ENCODE measurements at places on chromosomes 4 and X. TPM values are rescaled to one million over a fixed set of nuclear protein-coding genes. Genes with fewer than 3 reads are reported as not detected.

FAM114A1 gene
- 0.83 TPM for total RNA-seq

NKAP gene
- 16.8 TPM for total RNA-seq

LEF1 gene
- total RNA-seq, result 830 TPM

GRCh38 chr4:177127658-177128057, 182.0 kb upstream of the NEIL3 start:
- no peak overlapping the region for H3K27ac ChIP-seq
- H3K27me3 ChIP-seq, result no peaks in the 10 kb centered on the region
- DNase-seq, result no peak
- H3K4me1 ChIP-seq, result no peaks in the 10 kb centered on the region
- H3K36me3 ChIP-seq, result no peaks in the 10 kb centered on the region

DNA sequence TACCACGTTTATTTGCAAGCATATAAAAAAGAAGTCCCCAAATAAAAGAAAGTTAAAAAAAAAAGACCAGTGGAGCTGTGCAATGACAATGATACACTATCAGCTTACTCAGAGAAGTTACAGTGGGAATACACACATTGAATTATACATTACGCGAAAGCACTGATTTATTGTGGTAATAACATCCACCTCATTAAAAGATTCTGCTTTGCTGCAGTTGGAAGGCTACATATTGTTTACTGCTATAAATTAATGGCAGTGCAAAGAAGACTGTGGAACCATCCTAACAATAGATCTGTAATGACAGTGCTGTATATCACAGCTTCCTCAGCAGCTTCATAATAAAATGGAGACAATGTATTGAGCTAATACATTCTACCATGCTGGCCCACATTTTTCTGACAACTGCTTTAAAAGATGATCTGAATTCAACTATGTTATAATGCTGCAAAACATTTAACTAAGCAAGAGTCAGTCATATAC, 142.5 kb upstream of the MAB21L2 start:
- no peak overlapping the region for H3K4me3 ChIP-seq
- peaks cover 8% of the 10 kb centered on the region for H3K36me3 ChIP-seq
- no peak for DNase-seq
- H3K27me3 ChIP-seq, result no peaks in the 10 kb centered on the region

DNA sequence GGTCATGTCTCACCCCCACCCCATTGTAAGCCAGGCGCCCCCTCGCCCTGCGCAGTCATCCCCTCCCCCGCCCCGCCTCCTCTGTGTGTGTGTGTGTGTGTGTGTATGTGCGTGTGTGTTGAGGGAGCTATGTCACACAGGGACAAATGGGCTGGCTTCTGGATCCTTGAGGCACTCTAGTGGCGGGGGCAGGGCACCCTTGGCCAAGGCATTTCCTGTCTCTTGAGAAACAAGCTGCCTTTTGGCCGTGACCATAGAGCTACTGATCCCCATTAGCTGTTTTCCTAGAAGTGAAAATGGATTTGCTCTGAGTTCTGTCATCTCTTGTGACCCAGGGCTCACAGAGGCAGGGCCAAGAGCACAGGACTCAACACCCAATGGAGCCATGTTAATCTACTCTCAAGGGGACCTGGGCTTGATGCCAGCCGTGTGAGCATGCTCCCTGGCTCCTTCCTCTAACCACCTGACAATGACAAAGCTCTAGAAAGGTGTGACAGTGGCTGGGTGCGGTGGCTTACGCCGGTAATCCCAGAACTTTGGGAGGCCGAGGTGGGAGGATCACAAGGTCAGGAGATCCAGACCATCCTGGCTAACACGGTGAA, 162.5 kb upstream of the BCOR start:
- H3K36me3 ChIP-seq, result no peaks in the 10 kb centered on the region
- no peak overlapping the region for H3K4me3 ChIP-seq
- no peak for DNase-seq
- H3K27ac ChIP-seq, result no peak overlapping the region
- H3K4me1 ChIP-seq, result no peaks in the 10 kb centered on the region

- no peak overlapping the region for H3K4me3 ChIP-seq
- no peaks in the 10 kb centered on the region for H3K4me1 ChIP-seq
- no peak overlapping the region for H3K27ac ChIP-seq
- H3K27me3 ChIP-seq, result no peaks in the 10 kb centered on the region
- H3K36me3 ChIP-seq, result peaks cover 50% of the 10 kb centered on the region
Observed at GRCh38 chr4:10063544-10064300, 42.4 kb upstream of the SLC2A9 start.

DNA sequence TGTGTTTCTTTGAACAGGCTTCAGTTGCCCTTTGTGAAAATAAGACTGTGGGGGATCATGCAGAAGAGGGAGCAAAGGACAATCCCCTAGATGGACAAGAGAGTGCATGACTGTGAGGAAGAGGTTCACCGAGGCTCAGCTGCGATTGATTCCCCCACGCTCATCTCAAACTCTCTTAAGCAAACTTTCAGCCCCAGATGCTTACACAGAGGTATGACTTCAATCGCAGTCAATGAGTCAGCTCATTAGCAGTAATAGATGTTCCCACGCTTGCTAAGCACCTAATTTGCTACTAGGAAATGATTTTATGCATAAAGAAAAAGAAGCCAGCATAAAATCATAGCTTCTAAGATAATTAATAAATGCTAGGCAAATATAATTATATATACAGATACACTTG, 2256.1 kb upstream of the AGA start:
- H3K27me3 ChIP-seq, result no peaks in the 10 kb centered on the region
- H3K4me1 ChIP-seq, result no peaks in the 10 kb centered on the region
- H3K4me3 ChIP-seq, result no peak overlapping the region

DNA sequence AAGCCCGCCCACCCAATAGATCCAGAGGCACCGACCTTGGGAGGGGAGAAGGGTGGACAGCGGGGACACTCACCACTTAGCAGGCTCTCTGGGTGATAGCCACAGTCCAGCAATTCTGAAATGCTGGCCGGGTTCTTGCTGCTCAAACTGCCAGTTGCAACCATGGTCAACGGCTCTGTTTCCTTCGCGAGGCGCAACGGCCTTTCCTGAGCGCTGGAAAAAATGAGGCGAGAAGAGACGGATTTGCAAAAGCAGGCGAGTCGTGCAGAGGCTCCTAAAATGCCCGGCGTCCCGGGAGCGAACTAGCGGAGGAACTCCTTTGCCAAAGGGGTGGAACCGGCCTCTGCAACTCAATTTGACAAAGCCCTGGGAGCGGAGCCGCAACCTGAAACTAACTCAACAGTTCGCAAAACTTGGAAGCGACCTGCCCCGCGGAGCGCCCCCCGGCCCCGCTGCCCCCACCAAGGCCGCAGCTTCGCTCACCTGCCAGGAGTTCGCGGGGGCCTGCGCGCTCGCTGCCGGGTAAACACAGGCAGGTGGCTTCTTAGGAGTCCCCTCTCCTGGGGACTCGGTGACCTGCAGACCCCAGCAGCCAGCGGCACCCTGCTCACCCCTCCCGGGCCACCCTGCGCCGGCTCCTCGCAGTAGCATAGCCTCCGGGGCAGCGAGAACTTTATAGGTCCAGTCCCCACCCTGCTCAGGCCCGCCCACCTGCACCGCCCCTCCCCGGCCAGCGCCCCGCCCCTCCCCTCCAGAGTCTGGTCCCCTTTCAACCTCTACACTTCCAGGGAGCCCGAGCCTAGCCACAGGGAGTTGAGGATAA, at the start of gene DDIT4L:
TSS of gene DDIT4L (minus strand) at position 649 of the 823 bp plus-strand sequence. CDS start at position 164, 485 bp downstream.
- peak within 1 kb of the TSS; percentile 48 for H3K4me3 ChIP-seq
- no peak within 1 kb of the TSS for H3K27ac ChIP-seq
- no peaks in the 10 kb centered on the region for H3K4me1 ChIP-seq
- peaks cover 10% of the 10 kb centered on the region for H3K27me3 ChIP-seq

- no peaks in the 10 kb centered on the region for H3K4me1 ChIP-seq
- H3K27ac ChIP-seq, result no peak overlapping the region
- H3K36me3 ChIP-seq, result no peaks in the 10 kb centered on the region
- DNase-seq, result no peak
- H3K4me3 ChIP-seq, result no peak overlapping the region
- H3K27me3 ChIP-seq, result no peaks in the 10 kb centered on the region
Observed at GRCh38 chr4:69957209-69957608, 8.3 kb downstream of the CSN2 start.

DNA sequence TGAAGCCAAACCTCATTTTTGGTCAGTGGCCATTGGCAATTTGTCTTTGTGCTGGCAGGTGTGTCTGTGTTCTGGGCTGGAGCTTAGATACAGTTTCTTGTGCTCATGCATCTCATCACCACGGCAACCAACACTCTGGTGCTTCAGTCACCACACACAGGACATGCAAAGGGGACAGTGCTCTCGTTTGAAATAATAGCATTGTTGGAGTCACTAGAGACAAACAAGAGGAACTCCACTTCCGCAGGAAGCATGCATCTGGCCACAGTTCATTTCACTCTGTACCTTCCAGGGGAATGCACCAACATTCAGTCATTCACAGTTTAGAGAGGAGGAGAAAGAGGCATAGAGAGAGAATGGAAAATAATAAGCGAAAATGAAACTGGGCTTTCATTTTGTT, 267.4 kb downstream of the ANK2 start:
- H3K27ac ChIP-seq, result no peak overlapping the region
- H3K4me1 ChIP-seq, result no peaks in the 10 kb centered on the region
- no peaks in the 10 kb centered on the region for H3K36me3 ChIP-seq
- H3K27me3 ChIP-seq, result no peaks in the 10 kb centered on the region

DNA sequence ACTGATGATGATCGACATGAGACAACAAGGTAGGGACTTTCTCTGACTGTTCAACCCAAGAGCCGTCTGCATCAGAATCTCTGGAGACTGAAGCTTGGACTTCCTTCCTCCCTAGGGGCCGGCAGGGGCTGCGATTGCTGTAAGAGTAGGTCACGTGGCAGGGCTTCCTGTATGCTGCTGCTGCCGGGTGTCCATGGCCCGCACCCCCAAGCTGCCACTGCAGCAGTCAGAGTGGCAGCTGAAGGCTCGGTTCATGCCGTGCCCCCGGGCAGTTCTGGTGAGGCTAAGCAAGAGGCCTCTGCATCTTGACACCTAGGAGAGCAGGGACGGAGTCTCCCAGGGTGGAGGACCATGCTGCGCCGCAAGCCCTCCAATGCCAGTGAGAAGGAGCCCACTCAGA, at the start of gene SASH3:
TSS of gene SASH3 (plus strand) at position 203 of the 400 bp plus-strand sequence. CDS start at position 352, 149 bp downstream.
- peaks cover 8% of the 10 kb centered on the region for H3K36me3 ChIP-seq
- peak within 1 kb of the TSS; percentile 89 for H3K27ac ChIP-seq
- H3K4me1 ChIP-seq, result peaks cover 43% of the 10 kb centered on the region
- peak within 1 kb of the TSS; percentile 93 for H3K4me3 ChIP-seq
- no peaks in the 10 kb centered on the region for H3K27me3 ChIP-seq
- peak; percentile 54 for DNase-seq

Data from naive thymus-derived CD4-positive, alpha-beta T cell (primary cell).